ENCODE measurements at places on chromosomes 4 and X.
A peak's percentile ranks its signal among the peaks of the same experiment; 100 is the strongest.

GRCh38 chrX:22365460-22365859 is 92.7 kb downstream of the CBLL2 start:
- no peak for DNase-seq

- no peak for DNase-seq
Observed at GRCh38 chr4:79201971-79202370, 123.9 kb downstream of the NAA11 start.

- no peak for DNase-seq
Observed at GRCh38 chr4:53899586-53900270, 164.7 kb downstream of the CHIC2 start.

- DNase-seq: peak; percentile 20
Observed at GRCh38 chr4:25172961-25173915, 13.0 kb upstream of the SEPSECS start.

DNA sequence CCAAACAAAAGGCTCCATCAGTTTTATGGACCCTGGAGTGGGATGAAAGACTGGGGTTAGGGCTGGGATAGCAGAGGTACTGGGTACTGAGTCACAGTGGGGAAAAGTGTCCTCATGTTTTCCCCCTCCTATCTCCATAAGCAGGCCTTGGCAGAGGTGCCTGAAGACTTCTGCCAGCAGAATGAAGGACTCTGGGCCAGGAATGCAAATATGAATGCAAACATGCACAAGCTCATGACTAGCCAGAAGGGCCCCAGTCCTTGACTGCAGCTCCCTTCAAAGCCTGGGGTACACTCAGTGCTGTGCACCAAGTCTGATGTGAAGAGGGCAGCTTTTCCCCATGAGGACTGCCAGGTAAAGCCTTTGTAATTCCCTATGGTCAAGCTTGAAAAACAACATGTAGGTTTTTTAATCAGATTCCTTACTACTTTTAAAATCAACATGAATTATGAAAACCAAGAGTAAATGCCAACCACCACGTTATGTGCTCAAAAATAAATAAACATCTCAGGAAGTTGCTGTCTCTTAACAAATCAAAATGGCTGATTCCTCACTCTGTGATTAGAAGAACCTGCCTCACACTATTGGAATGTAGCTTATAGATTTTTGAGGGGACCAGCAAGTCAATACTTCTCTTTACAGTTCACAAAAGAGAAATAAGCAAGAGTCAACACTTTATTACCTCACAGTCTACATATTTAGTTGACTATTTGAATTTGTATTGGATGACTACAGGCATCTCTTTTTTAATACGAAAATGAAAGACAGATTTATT is 1512.0 kb downstream of the ARAP2 start:
- DNase-seq: no peak

- DNase-seq: no peak
Observed at GRCh38 chrX:79375340-79375739, 8.2 kb upstream of the ITM2A start.

DNA sequence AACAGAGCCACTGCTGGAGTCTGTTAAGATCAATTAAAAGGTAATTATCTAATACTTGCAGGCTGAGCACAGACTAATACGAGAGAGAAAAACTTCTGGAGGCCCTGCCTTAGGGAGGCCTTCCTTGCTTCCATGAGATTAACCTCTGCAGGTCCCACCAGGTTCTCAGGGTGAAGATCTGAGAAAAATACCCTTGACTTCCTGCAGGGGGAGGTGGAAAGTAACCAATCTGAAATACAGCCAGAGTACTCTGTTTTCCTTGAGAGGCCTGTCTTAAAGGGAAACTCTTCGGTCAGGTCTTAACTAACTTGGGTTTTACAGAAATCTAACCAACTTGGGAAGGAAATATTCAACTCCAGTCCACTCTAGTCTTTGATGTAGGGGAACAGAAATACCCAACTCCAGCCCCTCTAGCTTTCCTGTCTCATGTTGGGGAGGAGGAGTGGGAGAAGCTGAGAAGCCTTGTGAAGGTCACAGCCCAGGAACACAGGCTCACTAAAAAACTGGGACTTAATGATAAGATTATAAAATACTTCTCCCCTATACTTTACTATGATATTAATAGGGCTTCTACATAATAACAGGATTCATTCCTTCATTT is 77.1 kb downstream of the TBCK start:
- no peak for DNase-seq

DNA sequence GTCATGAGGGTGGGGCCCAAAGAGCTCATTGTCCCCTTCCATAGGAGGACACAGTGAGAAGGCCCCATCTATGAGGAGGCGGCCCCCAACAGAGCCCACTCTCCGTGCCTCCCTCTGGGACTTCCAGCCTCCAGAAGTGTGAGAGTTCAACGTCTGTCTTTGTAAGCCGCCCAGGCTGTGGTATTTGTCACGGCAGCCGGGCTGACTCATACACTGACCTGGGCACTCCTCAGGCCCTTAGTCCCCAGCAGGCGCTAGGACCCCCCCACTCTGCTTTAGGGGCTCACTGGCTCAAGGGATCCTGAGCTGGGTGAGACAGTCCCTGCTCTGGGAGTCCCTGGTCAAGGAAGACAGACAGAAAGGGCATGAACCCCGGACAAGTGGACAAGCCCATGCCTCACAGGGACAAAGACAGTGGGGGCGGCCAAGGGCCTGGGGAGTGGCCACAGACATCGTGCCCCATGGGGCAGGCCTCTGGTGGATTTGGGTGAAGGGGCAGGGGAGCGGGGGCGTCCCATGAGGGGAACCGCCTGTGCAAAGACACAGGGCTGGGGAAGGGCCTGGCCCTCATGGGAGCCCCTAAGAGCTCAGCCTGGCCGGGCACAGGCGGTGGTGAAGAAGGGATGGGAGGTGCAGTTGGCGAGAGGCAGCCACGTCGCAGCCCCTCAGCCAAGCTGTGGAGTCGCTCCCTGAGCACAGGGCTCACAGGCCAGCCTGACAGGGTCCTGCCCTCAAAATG is 21.5 kb downstream of the ABLIM2 start:
- no peak for DNase-seq

GRCh38 chr4:26071688-26072087 is 157.7 kb downstream of the SMIM20 start:
- DNase-seq: no peak

DNA sequence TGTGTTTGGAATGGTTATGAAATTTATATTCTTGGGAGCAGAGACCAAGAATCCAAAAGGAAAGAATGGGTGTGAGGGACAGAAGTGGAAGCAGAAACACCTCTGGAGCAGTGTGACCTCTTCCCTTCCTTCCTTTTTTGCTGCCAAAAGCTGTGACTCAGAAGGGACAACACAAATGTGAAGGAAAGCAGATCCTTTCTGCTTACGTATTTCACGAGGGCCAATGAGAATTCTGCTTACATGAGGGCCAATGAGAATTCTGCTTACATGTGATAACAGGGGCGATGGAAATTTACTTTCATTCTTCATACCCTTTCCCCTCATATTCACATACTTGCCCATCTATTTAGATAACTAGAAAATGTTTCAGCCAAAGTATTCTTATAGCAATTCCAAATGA is 404.6 kb downstream of the PRDM5 start:
- DNase-seq: no peak

GRCh38 chr4:124867536-124867935 is 155.0 kb upstream of the ANKRD50 start:
- DNase-seq: no peak

DNA sequence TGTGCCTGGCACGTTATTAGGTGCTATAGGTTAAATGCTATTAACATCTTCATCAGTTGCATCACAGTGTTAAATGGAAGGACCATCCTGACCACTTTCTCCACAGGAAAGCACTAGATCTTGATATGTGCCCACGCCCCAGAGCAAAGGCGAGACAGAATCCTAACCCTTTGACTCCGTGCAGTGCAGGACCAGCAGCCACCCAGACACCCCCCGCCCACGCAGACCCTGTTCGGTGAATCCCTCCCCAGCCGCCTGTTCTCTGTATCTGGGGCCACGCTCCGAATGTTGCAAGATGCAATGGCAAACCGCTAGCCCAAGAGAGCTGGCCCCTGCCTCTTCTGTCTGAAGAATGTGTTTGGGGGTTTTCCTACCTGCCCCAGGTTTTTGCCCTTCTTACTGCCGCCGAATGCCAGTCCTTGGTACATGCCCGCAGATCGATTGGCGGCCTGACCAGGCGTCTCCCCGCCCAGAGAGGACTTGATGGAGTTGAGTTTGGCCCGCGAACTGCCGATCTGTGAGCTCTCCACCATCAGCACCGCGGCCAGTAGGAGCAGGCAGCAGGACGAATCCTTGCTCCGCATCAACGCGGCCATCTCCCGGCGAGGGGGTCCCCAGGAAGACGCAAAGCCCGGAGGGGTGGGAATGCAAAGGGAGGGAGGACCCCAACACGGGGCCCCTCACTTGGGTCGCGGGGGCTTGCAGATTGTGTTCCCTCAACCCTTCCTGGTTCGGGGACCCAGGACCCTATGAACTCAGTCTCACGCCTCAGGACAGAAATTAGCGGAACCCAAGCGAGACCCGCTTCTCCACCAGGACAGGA is 906 bp downstream of the DKK2 start:
- DNase-seq: no peak

- no peak for DNase-seq
Observed at GRCh38 chr4:110550260-110550659, 72.6 kb downstream of the PITX2 start.

GRCh38 chr4:153547520-153547919 is 81.4 kb downstream of the TMEM131L start:
- no peak for DNase-seq

DNA sequence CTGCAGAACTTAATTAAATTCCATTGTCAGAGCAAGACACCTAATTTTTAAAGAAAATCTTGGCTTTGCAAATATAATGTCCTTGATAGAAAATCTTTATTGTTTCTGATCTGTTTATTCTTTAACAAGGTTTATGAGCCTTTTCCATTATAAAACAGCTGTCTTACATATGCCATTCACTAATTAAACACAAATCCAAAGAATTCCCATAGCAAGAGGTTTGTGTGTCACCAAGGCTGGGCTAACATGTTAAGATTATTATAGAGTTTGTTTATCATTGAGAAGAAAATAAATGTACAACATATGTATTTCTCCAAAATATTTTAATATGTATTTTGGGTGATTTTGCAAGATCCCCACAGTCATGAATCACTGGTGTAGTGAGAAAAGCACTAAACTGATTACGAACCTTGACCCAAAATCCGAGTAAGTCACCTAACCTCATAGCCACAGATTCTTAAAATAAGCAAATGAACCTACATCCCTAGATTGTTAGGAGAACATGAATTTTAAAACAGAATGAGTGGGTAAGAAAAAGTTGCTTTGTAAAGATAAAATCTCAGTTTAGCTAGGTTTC is 694.8 kb upstream of the INTU start:
- DNase-seq: no peak

DNA sequence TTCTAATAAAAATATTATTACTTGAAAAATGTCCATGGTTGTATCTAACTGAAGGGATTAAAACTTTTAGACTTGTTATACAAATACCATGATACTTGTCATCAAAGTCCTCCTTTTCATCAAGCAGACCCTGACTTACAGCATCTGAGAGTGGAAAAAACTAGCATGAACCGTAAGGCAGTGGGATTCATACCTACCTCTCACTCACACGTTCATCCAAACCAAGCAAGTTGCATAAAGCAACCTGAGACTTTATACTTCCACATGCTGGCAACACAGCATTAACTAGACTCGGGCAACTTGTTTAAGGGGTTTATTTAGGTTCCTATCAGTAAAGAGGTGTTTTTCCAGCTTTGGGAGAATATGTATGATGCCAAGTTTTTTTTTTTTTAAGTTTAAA is 22.6 kb upstream of the TLR7 start:
- DNase-seq: no peak

GRCh38 chr4:76235915-76236314 is 15.6 kb upstream of the FAM47E start:
- no peak for DNase-seq

DNA sequence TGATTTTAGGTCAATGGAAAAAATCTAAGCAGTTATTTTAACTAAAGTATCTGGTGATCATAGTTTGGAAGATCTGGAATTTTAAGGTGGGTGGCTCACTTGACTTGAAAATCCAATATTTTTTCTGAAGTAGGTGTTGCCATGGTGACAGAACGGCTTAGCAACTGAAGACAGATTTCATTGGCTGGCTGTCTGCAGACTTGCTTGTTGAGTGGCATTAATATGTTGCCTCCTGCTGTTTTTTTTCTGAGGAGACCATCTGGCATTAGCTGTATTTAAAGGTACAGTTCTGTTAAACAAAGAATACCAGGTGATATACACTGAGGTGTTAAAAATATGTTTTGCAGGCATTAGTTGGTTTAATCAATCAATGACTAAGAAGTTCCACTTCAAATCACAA is 19.8 kb downstream of the CPE start:
- DNase-seq: no peak

- no peak for DNase-seq
Observed at GRCh38 chr4:143458966-143459365, 54.5 kb upstream of the SMARCA5 start.

DNA sequence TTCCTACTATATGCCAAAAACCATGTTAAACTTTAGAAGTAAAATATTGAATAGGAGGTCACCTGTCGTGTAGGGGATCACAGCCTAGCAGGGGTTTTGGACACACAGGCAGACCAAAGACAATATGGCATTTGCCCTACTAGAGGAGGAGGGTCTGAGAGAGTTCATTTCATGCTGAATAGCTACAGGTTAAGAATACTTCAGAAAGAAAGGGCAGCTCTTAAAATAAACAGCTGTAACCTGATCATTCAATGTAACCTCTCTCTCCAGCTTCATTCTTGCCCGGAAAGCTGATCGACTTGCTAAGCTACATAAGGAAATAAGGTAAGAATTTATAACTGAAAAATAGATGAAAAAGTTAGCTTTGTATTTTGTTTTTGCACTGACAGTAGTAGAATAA is 79.9 kb downstream of the MAOA start:
- DNase-seq: no peak

GRCh38 chr4:26420913-26421312 is 69.4 kb downstream of the CCKAR start:
- DNase-seq: no peak

- no peak for DNase-seq
Observed at GRCh38 chr4:45241976-45242375, 515.6 kb upstream of the GNPDA2 start.

DNA sequence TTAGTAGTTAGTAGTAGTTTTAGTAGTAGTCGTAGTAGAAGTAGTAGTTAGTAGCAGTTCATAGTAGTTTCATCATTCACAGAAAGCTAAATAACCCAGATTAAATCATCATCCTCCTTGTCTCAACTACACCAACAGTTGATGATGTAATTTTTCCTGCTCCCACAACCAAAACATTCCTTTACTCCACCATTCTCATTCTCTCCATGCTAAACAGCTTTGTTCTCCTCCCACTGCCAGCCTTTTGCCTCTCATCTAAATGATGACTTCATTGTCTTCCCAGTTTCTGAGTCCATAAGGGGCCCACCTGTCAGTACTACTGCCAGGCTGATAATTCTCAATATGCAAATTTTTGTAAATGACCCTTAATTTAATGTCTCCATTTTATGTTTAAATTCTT is 68.9 kb downstream of the ARHGAP24 start:
- no peak for DNase-seq

DNA sequence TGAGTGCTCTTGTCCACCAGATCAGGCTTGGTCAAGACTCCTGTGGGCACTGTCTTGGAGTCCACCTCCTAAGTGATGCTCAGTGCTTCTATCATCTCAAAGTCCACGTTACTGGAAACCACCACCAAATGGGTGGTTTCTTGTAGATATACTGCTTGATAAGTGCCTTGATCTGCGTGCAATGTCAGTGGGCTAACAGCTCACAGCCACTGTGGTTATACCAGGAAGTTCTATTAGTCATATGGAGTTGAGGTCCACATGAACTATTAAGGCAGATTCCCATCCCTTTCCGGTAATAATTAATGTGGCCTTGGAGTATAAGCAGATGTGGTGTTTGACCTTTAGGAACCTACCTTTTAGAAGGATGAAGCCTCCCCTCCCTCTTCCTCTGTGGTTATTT is 161.9 kb downstream of the ZNF518B start:
- DNase-seq: no peak

All from CD4-positive, alpha-beta T cell treated with Interferon gamma for 1 hour (primary cell).